ENCODE measurements at places on chromosomes 2 and 18.

GRCh38 chr2:44055664-44056063 is 59.9 kb upstream of the LRPPRC start:
- no peak for DNase-seq

DNA sequence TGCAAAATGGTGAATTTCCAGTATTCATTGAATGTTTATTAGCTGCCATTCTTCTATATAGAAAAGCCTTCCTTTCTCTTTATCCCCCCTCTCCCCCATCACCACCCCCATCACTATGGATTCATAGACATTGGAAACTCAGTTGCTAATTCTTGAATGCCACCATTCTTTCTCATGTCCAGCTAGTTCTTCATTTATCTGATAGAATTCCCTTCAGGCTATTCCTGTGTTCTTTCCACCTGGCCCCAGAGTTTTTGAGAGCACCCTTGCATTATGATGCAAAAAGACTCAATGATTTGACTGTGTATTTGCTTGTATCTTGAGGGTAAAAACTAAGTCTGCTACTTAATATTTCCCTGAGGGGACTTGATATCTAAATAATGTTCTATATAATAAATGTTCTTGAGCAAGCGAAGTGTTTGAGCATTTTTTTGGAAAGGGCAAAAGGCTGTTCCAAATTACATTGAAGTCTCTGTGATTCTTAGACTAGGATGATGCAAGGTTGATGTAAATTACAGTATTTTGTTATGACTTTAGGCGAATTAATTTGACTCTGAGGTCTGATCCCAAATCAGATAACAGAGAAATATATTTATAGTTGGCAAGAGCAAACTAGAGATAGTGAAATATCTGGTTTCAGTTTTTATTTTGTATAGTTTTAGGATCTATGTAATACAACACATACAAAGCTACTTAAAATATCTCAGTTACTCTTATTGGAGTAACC is 18.8 kb upstream of the SOS1 start:
- no peak for DNase-seq

DNA sequence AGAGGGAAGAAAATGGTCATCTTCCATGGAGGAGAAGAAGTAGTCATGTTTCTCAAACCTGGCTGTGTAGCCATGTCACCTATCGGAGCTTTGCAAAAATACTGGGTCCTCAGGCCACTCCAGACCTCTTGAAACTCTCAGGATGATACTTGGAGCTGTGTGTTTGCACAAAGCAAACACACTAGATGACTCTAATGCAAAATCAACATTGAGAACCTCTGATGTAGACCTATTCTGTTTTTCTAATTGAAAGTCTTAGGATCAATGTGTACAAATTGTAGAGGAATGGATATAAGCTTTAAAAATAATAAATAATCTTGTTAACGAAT is 444.3 kb downstream of the RND3 start:
- no peak for DNase-seq

GRCh38 chr2:186422226-186422625 is 63.8 kb upstream of the ZC3H15 start:
- DNase-seq = no peak

GRCh38 chr18:10381516-10381915 is 72.9 kb upstream of the APCDD1 start:
- no peak for DNase-seq

GRCh38 chr2:82275599-82275998 is 1971.0 kb upstream of the LRRTM1 start:
- no peak for DNase-seq

DNA sequence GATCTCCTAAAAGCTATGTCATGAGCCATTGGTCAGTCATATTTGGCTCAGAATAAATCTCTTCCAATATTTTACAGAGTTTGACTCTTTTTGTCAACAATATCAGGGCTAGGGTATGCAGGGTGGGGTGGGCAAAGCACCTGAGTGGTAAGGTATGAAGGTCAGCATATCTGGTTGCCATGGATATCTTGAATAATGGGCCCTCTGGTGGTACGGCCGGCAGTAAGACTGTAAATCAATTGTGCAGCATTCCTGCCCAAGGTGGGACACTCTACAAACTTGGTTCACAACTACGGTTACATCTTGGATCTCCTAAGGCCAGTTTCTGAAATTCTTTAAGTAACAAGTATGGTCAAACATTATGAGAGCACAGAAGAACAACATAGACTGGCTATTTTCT is 119.6 kb downstream of the SPOPL start:
- no peak for DNase-seq

- DNase-seq = peak; percentile 88
Measured at GRCh38 chr18:43279015-43279744, 1.9 kb upstream of the SYT4 start.

- DNase-seq = no peak
Measured at GRCh38 chr18:8319798-8320489, 289.3 kb upstream of the RAB12 start.

DNA sequence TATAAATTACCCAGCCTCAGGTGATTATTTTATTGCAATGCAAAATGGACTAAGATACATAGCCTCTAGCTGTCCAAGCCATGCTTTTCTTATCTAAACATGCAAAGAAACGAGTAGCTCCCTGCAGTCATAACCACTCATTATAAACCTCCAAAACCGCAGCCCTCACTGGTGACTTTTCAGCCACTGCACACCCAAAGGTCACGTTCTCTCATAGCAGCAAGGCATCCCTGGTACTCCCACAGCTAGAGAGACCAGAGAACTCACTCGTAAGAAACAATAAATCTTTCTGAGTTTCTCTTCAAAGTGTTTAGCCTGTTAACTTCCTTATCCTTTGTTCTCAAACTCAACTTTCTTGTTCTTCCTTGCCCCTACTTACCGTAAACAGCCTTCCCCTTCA is 28.5 kb upstream of the RALBP1 start:
- no peak for DNase-seq

GRCh38 chr2:23954325-23955014 is 14.2 kb downstream of the UBXN2A start:
- no peak for DNase-seq

DNA sequence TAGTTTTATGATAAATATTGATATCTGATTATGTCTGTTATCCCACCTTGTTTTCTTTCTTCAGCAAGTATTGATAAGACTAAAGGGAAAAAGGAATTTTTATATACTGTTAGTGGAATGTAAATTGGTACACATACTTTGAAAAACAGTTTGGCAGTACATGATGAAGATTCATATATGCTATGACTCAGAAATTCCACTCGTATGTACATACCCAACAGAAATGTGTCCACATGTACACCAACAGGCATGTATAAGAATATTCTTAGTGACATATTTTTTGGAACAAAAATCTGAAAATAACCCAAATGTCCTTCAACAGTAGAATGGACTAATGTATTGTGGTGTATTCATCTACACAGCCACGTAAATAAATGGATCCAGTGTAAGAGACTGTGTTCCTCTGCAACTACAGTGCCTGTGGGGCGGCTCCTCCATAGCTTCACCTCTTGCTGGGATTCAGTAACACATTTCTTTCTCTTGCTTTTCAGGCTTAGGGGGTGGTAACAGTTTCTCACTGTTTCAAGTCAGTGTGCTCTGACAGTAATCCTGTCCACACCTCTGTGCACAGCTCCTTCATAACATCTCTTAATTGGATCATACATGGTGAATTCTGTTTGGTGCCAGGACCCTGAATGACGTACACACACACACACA is 35.5 kb upstream of the ALMS1 start:
- DNase-seq = no peak

- DNase-seq = no peak
Measured at GRCh38 chr2:196977507-196977906, 51.0 kb upstream of the PGAP1 start.

GRCh38 chr2:228509021-228509420 is 327.5 kb upstream of the SPHKAP start:
- DNase-seq = no peak

- DNase-seq = no peak
Measured at GRCh38 chr18:72201032-72201431, 343.1 kb downstream of the CBLN2 start.
